H9 (cell line): ENCODE measurements at places on chromosomes 3 and 15.

DNA sequence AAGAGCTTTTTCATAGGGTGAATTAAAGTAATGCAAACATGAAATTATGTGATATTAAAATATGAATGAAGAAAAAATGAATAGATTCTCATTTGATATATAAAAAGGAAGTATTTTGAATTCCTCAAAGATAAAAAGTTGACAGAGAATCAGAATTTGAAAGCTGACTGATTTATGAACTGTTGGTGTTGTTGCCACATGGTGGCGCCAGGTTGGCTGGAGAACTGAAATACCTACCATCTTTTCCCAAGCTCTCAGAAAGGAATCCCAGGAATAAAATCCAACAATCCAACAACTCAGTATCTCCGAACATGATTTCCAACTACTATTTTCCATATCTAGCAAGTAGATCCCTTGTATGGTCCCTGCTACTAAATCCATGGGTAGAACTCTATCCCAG, 3.1 kb downstream of the MYRIP start:
- DNase-seq: no peak

- no peak for DNase-seq
Observed at GRCh38 chr3:45414823-45415222, 26.4 kb downstream of the LARS2 start.

DNA sequence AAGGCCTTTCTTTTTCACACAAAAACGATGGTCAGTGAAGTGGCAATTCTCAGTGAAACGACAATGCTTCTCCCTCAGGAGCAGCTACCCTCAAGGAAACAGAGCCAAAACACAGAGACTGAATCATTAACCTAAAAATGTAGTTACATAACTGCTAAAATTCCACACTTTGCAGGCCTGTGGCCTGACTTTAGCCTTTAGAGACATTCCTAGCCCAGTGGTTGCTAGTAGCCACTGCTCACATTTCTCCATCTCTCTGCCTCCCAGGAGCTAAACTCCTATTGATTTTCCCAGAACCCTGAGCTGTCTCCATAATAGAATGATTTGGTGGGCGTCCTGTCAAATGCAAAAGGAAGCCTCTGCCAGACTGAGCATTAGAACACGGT, 630.1 kb upstream of the KCNMB2 start:
- no peak for DNase-seq

GRCh38 chr15:75647370-75648155, at the start of gene SNX33:
Gene SNX33 (plus strand): TSS chr15:75647912. CDS start chr15:75649103, 1,191 bp downstream.
- peak; percentile 90 for DNase-seq

GRCh38 chr15:85749261-85750151, 45.2 kb downstream of the KLHL25 start:
- DNase-seq: peak; percentile 21
